ENCODE measurements at places on chromosomes 13 and 19. TPM values are rescaled to one million over a fixed set of nuclear protein-coding genes. Genes with fewer than 3 reads are reported as not detected.

CARD8 gene
- 57.6 TPM for total RNA-seq

PRTN3 gene
- total RNA-seq: 0.60 TPM

HSPB6 gene
- total RNA-seq: 2.5 TPM

SHC2 gene
- 56.9 TPM for total RNA-seq

DNA sequence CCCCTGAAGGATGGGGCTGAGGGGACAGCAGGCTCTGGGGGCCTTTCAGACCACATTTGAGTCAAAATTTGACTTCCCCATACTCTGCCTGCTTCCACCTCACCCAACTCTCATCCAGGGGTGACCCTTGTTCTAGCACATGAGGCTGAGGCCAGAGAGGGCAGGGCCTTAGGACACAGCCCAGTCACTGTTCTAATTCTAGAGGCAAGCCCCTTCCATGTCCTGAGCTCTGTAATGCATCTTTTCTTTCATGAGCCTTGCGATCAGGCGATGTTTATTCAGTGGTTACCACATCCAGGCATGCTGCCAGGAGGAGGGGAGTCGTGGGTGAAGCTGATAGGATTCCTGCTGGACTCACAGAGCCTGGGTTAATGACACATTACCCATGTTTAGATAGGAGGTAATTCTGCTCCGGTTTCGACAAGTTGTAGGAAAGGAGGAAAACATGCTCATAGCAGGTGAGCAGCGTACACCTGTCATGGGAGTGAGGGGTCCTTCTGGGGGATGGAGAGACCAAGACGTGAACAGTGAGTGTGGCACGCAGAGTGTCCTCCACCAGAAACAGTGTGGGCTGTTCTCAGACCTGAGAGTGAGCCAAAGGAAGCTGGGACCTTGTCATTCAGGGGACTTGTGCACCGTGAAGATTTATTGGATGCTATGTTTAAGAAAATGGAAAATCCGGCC is 9.3 kb downstream of the RPS9 start:
- H3K27me3 ChIP-seq: no peaks in the 10 kb centered on the region
- peak overlapping the region; percentile 68 for H3K27ac ChIP-seq
- H3K36me3 ChIP-seq: peaks cover 28% of the 10 kb centered on the region
- H3K4me3 ChIP-seq: no peak overlapping the region
- peak; percentile 52 for DNase-seq

GRCh38 chr13:111640476-111640875 is 320.0 kb downstream of the TEX29 start:
- no peaks in the 10 kb centered on the region for H3K27me3 ChIP-seq
- DNase-seq: no peak
- no peaks in the 10 kb centered on the region for H3K4me1 ChIP-seq
- no peak overlapping the region for H3K27ac ChIP-seq
- H3K36me3 ChIP-seq: no peaks in the 10 kb centered on the region

DNA sequence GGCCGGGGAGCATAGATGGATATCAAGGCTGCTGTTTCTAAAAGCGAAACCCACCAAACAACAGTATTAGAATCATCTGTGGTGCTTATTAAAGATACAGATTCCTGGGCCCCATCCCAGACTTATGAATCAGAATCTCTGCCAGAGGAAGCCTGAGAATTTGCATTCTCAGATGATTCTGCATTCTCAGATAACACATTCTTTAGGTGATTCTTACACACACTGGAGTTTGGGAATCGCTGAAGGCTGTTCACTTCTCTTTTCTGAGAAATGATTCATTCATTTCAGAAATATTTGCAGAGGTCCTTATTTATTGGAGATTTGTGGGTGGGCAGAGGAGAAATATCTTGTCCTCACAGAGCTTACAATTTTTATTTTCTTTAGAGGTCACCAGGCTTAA is 24.4 kb downstream of the ALOX5AP start:
- peaks cover 34% of the 10 kb centered on the region for H3K4me1 ChIP-seq
- no peaks in the 10 kb centered on the region for H3K27me3 ChIP-seq
- no peaks in the 10 kb centered on the region for H3K36me3 ChIP-seq
- no peak overlapping the region for H3K4me3 ChIP-seq
- H3K27ac ChIP-seq: no peak overlapping the region
- peak; percentile 37 for DNase-seq

- no peaks in the 10 kb centered on the region for H3K36me3 ChIP-seq
- no peaks in the 10 kb centered on the region for H3K4me1 ChIP-seq
- H3K27ac ChIP-seq: no peak overlapping the region
- no peak overlapping the region for H3K4me3 ChIP-seq
These were observed 671.2 kb downstream of the UQCRFS1 start for GRCh38 chr19:28541602-28542393.

DNA sequence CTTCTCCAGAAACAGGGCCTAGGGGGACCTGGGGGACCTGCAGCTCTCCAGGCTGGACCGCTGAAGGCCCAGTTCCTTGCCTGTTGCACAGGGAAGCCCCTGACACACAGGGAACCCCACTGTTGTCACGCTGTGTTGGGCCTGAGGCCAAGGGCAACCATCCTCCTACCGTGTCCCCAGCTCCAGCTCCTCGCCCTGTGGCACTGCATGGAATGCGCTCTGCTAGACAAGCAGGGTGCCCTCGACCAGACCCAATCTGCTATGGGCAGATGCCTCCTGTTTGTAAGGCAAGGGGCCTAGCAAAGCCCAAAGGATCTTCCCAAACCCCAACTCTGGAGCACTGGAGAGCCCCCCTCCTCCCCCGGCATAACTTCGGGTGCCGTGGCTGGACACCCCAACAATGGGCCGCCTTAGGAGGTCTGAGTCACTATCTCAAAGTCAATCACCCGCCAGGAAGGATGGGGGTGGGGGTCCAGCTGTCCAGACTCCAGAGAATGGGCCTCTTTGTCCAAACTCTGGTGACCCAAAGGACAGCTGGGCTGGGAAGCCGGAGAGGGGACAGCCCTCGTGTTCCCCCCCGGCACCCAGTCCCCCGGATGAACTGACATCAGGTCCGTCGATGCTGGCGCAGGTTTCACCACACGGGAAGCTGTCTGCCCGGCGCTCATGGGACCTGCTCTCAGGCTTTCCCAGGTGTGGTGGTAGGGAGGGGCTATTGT is 3.7 kb downstream of the BRSK1 start:
- H3K4me3 ChIP-seq: no peak overlapping the region
- H3K27me3 ChIP-seq: no peaks in the 10 kb centered on the region
- no peak overlapping the region for H3K27ac ChIP-seq
- DNase-seq: no peak
- H3K36me3 ChIP-seq: peaks cover 21% of the 10 kb centered on the region

GRCh38 chr13:50990065-50990817 is 80.7 kb downstream of the RNASEH2B start:
- H3K4me3 ChIP-seq: no peak overlapping the region
- no peaks in the 10 kb centered on the region for H3K27me3 ChIP-seq
- H3K27ac ChIP-seq: no peak overlapping the region
- H3K4me1 ChIP-seq: peaks cover 7% of the 10 kb centered on the region
- DNase-seq: no peak
- no peaks in the 10 kb centered on the region for H3K36me3 ChIP-seq

DNA sequence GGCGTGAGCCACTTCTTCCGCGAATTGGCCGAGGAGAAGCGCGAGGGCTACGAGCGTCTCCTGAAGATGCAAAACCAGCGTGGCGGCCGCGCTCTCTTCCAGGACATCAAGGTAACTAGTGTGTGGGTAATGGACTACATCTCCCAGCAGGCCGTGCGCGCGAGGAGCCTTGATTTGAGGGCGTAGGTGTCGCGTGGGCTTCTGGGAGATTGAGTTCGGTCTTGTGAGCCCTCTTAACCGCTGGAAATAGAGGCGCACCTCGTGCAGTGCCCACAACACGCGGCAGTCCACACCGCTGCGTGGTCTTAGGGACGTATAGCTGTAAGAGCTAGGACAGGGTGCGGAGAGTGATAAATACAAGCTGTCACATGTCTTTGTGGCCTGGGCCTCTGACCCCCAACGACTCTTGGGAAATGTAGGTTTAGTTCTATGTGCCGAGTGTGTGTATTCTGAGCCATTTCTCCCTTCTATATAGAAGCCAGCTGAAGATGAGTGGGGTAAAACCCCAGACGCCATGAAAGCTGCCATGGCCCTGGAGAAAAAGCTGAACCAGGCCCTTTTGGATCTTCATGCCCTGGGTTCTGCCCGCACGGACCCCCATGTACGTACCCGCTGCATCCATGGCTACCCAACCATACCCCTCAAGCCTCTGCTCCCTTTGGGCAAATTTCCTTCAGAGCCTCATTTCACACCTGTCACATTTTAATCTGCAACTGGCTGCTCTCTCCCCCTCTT is 864 bp downstream of the FTL start:
- peaks cover 32% of the 10 kb centered on the region for H3K36me3 ChIP-seq
- peak; percentile 78 for DNase-seq
- H3K4me1 ChIP-seq: peaks cover 19% of the 10 kb centered on the region
- H3K4me3 ChIP-seq: peak overlapping the region; percentile 62

DNA sequence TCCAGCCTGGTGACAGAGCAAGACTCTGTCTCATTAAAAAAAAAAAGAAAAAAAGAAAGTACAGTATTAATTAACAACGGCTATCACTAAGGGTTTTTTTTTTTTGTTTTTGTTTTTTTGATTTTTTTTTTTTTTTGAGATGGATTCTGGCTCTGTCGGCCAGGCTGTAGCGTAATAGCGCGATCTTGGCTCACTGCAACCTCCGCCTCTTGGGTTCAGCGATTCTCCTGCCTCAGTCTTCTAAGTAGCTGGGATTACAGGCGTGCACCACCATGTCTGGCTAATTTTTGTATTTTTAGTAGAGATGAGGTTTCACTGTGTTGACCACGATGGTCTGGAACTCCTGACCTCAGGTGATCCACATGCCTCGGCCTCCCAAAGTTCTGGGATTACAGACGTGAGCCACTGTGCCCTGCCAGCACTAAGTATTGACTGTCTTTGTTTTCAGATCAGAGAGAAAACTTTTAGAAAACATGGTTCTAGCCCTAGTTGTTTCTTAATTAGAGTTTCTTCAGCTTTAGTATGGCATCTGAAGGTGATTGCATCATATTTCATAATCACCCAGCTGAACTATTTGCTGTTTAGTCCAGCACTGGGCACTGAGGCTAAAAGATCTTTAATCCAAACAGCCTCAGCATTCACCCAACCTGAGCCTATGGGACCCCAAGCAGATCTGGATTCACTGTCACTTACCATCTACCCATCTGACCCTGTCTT is 2.7 kb upstream of the GATAD2A start:
- no peak for DNase-seq
- H3K4me3 ChIP-seq: no peak overlapping the region
- H3K27ac ChIP-seq: no peak overlapping the region

- no peaks in the 10 kb centered on the region for H3K27me3 ChIP-seq
- DNase-seq: peak; percentile 28
- no peaks in the 10 kb centered on the region for H3K36me3 ChIP-seq
- no peak overlapping the region for H3K27ac ChIP-seq
- no peaks in the 10 kb centered on the region for H3K4me1 ChIP-seq
- no peak overlapping the region for H3K4me3 ChIP-seq
These were observed 92.9 kb upstream of the SGCG start for GRCh38 chr13:23087880-23088279.

GRCh38 chr13:77390391-77390790 is 63.5 kb upstream of the MYCBP2 start:
- H3K27me3 ChIP-seq: no peaks in the 10 kb centered on the region
- no peak overlapping the region for H3K27ac ChIP-seq
- no peak overlapping the region for H3K4me3 ChIP-seq
- H3K36me3 ChIP-seq: no peaks in the 10 kb centered on the region

GRCh38 chr13:97266332-97266731 is 44.2 kb downstream of the MBNL2 start:
- no peak overlapping the region for H3K4me3 ChIP-seq
- peaks cover 24% of the 10 kb centered on the region for H3K4me1 ChIP-seq
- H3K27me3 ChIP-seq: no peaks in the 10 kb centered on the region
- no peaks in the 10 kb centered on the region for H3K36me3 ChIP-seq
